ENCODE measurements at places on chromosomes 12 and 14.
A peak's percentile ranks its signal among the peaks of the same experiment; 100 is the strongest.

GRCh38 chr14:68759017-68759560, 33.8 kb downstream of the ZFP36L1 start:
- DNase-seq: no peak

DNA sequence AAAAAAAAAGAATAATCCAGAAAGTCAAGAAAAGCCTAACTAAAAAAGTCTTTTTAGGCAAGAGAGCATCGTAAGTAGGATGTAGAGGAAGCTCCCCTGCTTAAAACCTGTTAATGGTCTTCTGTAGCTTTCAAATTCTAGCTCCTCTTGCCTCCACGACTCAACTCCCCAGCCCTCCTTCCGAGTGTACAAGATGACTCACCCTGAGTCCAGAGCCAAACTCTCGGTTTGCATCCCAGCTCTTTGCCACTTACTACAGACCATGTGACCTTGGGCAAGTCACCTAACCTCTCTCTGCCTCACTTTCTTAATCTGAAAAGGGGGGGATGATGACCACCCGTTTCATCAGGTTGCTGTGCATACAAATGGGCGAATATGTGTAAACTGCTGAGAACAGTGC, 460.4 kb downstream of the DPF3 start:
- no peak for DNase-seq

- no peak for DNase-seq
Measured at GRCh38 chr14:69605738-69606137, 5.7 kb upstream of the SUSD6 start.

- no peak for DNase-seq
Measured at GRCh38 chr12:130526813-130527212, 189.1 kb downstream of the PIWIL1 start.

GRCh38 chr12:103705927-103706326, 118.9 kb downstream of the STAB2 start:
- DNase-seq: no peak

GRCh38 chr14:61258985-61259384, 22.2 kb downstream of the TMEM30B start:
- no peak for DNase-seq

- DNase-seq: no peak
Measured at GRCh38 chr12:88683628-88684027, 103.4 kb upstream of the KITLG start.

DNA sequence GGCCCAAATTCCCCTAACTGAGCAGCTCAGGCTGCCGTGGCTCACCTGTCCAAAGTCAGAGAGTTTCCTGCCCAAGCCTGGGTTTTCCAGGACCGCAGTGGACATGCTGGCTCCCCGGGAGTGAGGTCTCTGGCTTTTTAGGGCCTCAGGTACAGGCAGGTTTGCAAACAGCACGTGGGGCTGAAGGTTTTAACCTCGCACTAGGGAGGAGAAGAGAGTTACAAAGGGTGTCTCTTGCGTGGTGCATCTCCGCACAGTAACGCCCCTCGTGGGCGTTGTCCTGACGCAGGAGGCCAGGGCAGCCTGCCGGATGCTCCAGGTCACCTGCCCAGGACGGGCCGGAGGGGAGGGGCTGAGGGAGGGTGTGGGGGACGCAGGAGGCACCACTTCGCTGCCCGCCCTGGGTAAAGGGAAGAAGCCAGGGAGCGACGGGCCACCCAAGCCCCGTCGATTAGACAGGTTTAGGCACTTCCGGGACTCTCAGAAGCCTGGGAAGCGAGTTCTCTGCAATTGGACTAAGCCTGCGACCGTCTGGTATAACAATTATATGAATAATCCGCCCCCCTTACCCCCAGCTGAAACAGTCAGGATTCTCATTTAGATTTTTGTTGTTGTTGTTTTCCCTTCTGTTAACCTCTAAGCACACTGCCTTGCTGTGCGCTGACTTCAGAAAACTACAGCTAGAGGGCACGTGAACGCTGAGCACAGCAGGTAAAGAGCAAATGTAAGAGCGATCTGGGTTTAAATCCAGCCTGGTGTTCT, at the start of gene PAH:
Gene PAH (minus strand): TSS at position 219 of the 762 bp plus-strand sequence. CDS start 114 bp downstream, at position 105.
- no peak for DNase-seq

- DNase-seq: no peak
Measured at GRCh38 chr14:20782280-20782890, 1.3 kb downstream of the RNASE6 start.

DNA sequence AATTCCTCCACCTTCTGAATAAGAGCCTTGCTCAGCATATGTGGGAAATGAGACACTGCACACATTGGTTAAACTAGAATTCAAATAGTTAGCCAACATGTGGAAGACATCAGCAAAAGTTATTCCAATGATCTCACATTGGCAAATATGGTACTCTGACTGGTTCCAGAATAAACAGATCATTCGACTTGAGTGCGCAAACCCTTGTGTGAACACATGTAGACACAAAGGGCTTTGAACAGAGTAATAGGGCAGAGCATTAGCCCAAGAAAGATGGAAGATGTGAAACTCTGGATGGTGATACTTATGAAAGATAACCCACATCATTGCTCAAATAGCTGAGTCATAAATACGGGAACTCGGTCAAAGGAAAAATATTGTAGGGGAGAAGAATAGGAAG, 1133.4 kb upstream of the SEL1L start:
- no peak for DNase-seq

DNA sequence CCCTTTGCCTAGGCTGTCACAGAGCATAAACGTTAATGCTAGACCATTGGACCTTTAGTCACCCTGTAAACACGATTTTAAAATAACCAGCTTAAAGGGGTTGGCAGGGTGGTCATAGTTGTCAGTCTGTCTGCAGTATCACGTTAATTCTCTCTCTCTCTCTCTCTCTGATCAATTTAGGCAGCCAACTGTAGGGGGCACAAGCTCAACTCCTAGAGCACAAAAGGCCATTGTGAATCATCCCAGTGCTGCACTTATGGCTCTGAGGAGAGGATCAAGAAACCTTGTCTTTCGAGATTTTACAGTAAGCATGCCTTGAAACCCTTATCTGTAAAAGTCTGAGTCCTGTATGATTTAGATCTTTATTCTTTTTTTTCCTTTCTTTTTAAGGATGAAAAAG, 97.1 kb downstream of the SCAF11 start:
- DNase-seq: no peak

DNA sequence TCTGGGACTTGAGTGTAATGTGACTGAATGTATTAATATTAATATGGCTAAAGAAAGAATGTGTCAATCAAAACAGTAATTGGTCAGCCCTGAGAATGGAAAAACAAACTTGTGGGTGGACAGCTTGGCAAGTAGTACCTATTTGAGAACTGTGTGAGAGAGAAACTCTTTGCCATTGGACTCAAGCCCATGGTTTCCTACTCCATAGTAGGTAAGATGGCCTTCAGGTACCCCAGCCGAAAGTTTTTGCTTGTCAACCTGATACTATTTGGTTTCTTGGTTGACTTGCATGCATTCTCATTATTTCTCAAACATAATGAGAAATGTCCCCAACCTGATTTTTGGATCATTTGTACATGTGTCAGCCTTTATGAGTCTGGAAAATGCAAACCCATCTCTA, 391.1 kb downstream of the MDGA2 start:
- DNase-seq: no peak

DNA sequence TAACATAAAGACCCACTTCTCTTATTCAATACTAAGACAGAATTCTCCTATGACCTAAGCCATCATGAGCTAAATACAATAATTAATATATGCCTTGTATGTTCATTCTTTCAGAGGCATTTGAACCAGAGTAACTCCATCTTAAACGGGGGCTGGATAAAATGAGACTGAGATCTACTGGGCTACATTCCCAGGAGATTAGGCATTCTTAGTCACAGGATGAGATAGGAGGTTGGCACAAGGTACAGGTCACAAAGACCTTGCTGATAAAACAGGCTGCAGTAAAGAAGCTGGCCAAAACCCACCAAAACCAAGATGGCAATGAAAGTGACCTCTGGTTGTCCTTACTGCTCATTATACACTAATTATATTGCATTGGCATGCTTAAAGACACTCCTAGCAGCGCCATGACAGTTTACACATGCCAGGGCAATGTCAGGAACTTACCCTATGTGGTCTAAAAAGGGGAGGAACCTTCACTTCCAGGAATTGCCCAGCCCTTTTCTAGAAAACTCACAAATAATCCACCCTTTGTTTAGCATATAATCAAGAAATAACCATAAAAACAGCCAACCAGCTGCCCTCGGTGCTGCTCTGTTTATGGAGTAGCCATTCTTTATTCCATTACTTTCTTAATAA, 260.7 kb downstream of the SSPN start:
- DNase-seq: no peak

DNA sequence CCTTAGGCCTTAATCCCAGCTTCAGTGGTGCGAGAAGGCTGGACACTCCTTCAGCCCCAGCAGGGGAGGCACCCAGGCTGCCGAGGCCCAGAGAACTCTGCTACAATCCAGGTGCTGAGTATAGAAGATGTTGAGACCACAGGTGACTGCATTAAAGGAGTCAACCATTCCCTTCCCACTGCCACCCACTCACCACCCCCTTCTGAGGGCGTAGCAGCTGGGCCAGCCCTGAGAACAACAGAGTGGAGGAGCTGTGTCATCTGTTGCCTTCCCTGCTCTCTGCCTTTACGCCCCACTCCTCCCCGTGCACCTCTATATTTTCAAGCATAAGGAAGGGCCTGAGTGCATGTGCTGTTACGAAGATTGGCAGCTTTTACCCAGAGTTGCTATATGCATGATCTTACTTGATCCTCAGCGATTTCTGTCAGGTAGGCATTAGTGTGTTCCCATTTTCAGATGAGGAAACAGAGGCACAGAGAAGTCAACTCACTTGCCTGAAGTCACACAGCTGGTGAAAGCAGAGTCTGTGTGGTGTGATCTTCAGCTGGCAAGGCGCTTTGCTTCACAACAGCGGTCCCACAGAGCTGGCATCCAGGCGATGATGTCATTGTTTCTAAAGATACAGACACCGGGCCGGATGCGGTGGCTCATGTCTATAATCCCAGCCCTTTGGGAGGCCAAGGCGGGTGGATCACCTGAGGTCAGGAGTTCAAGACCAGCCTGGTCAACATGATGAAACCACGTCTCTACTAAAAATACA, 46.7 kb downstream of the RIN3 start:
- no peak for DNase-seq

- DNase-seq: peak; percentile 82
Measured at GRCh38 chr12:110590806-110591326, 7.7 kb upstream of the PPTC7 start.

DNA sequence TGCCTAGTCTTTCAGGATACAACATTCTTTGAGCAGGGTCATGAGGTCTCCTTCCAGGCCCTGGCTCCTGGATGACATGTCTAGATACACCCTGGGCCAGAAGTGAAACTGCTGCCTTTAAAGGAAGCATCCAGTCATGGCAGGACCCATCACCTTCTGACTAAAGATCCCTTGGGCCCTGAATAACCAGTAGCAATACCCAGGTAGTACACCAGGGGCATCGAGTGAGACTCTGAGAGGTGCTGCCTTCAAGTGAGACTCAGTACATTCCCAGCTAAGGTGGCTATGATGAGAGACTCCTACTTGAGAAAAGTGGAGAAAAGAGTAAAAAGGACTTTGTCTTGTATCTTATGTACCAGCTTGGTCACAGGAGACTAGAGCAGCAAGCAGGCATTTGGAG, 23.5 kb downstream of the OR6C68 start:
- no peak for DNase-seq

GRCh38 chr12:38911611-38912010, 6.2 kb upstream of the CPNE8 start:
- no peak for DNase-seq

GRCh38 chr12:6784296-6784695, 5.0 kb upstream of the CD4 start:
- no peak for DNase-seq

GRCh38 chr14:63650256-63650952, 8.7 kb upstream of the WDR89 start:
- DNase-seq: no peak

- DNase-seq: no peak
Measured at GRCh38 chr14:74503291-74503937, 9.8 kb downstream of the ISCA2 start.

GRCh38 chr12:49332441-49332861, 4.5 kb downstream of the C1QL4 start:
- no peak for DNase-seq

- no peak for DNase-seq
Measured at GRCh38 chr14:33737446-33737845, 213.4 kb downstream of the EGLN3 start.

DNA sequence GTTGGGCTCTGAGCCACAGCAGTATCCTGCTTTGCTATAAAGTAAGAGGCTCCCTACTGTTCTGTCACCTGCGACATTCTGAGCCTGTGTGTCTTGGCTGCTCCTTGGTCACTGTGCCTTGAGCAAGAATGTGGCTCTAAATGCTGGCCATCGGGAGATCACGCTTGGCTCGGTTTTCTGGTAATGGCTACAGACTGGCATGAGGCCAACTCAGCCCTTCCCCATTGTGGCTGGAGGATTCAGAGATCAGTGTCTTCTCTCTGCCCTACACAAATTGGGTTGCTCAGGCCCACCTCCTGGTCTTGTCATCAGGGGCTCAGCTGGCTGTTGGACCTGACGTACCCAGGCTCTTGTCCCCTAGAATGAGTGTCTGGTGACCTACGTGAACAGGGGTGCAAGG, 94.5 kb downstream of the PLXNC1 start:
- DNase-seq: no peak

- peak; percentile 26 for DNase-seq
Measured at GRCh38 chr12:20463913-20464524, 95.7 kb downstream of the PDE3A start.

GRCh38 chr12:7130701-7131501, 730 bp downstream of the CLSTN3 start:
- DNase-seq: peak; percentile 68

- DNase-seq: peak; percentile 25
Measured at GRCh38 chr12:9951026-9951675, 19.0 kb upstream of the CLEC2A start.

DNA sequence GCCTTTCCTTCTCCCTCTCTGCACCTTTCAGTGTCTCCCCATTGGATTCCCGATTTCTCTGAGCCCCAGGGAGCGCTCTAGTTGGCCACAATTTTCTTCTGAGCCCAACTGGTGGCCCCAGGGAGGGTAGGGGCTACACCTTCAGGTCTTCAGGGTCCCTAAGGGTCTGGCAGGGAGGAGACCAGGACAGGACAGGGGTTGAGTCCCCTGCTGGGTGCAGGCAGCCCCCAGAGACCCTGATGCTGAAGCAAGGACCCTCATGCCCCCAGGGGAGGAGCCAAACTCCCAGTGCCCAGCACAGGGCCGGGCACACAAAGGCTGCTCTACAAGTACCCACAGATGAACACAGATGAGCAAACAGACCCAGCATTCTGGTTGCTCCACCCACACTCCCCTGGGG, 12.7 kb downstream of the FOXN4 start:
- DNase-seq: no peak

GRCh38 chr12:106866426-106867080, 89.2 kb upstream of the TMEM263 start:
- DNase-seq: no peak
